IMR-90 (cell line): ENCODE measurements at places on chromosomes 4 and X.
A peak's percentile ranks its signal among the peaks of the same experiment; 100 is the strongest.

GRCh38 chr4:70747874-70748273, 26.1 kb downstream of the RUFY3 start:
- no peaks in the 10 kb centered on the region for H3K27me3 ChIP-seq
- H3K27ac ChIP-seq = no peak overlapping the region; the same call in 1 of the 2 replicates
- peaks cover 2% of the 10 kb centered on the region; the same call in 1 of the 2 replicates for H3K4me1 ChIP-seq

GRCh38 chrX:97070346-97070745, 186.6 kb downstream of the RPA4 start:
- peak; percentile 20 for DNase-seq
- no peaks in the 10 kb centered on the region for H3K27me3 ChIP-seq
- H3K4me3 ChIP-seq = no peak overlapping the region

- no peak overlapping the region for H3K4me3 ChIP-seq
- peak overlapping the region; percentile 80 for H3K27ac ChIP-seq
- H3K36me3 ChIP-seq = no peaks in the 10 kb centered on the region
These were observed 86.8 kb upstream of the ETNPPL start for GRCh38 chr4:108849611-108850168.

DNA sequence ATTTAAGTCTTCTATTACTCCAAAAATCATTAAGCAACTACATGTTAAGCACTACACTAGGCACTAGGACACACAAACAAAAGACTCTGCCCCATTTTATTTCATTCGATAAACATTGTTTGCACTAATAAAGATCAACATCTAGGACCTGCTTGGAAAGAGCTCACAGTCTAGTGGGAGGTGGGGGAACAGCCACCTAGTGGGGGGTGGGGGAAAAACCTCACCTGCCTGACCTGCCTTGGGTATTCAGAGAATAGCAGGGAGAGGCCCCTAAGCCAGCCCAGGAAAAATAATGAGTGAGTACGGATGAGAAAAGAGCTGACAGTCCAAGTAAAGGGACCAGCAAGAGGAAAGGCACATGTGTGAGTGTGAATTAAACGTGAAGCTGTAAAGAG, 52.2 kb downstream of the PRDM5 start:
- no peak overlapping the region for H3K4me3 ChIP-seq
- H3K27me3 ChIP-seq = no peaks in the 10 kb centered on the region
- peaks cover 4% of the 10 kb centered on the region; the same call in 1 of the 2 replicates for H3K4me1 ChIP-seq
- no peaks in the 10 kb centered on the region for H3K36me3 ChIP-seq
- no peak for DNase-seq
- H3K27ac ChIP-seq = no peak overlapping the region

DNA sequence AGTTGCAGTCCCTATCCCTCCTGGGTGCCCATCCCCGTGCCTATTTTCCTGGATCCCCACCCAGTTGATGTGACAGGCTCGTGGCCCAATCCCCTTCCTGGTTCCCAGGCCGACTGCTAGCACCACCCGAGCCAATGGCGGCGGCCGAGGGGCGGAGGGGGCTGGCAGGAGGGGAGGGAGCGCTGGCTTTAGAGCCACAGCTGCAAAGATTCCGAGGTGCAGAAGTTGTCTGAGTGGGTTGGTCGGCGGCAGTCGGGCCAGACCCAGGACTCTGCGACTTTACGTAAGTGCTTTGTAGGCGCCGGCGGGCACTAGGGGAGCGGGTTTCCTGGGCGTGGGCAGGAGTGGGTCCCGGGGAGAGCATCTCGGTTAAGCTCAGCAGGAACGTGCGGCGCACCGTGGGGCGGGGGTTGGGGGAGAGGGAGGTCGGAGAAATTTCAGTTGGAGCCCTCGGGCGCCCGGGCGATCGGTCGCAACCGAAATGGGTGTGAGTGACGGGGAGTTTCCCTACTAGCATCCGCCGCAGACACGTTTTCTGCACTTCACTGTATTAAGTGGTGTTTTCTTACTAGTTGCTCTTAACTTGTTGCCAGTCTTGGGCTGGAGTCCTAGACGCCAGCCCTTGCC, at the start of gene PLS3:
TSS of gene PLS3 (plus strand) at position 197 of the 627 bp plus-strand sequence. CDS start 49,077 bp downstream, outside the sequence.
- peak; percentile 83 for DNase-seq
- H3K27me3 ChIP-seq = peaks cover 2% of the 10 kb centered on the region; the same call in 1 of the 2 replicates
- peaks cover 3% of the 10 kb centered on the region for H3K4me1 ChIP-seq
- H3K36me3 ChIP-seq = no peaks in the 10 kb centered on the region

GRCh38 chr4:31411565-31411964, 691.4 kb downstream of the PCDH7 start:
- H3K27me3 ChIP-seq = no peaks in the 10 kb centered on the region
- H3K4me1 ChIP-seq = no peaks in the 10 kb centered on the region
- no peaks in the 10 kb centered on the region for H3K36me3 ChIP-seq
- DNase-seq = no peak
- no peak overlapping the region for H3K4me3 ChIP-seq
